ENCODE measurements at places on chromosomes 12 and 14.

DNA sequence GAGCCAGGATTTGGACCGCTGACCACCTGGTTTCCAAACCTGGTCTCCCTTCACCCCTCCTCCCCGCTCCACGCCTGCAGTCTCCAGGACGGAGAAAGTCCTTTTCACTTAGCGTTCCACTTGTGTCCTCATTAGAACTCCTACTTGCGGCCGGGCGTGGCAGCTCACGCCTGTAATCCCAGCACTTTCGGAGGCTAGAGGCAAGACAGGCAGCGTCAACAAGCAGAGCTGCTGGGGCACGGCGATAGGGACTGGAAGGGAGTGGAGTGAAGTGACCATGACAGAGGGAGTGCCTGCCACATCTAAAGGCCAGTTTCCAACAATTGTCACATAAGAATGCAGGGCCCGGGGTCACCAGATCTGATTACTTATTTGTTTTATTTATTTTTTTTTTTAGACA is 132.5 kb upstream of the NCOR2 start:
- no peak for DNase-seq

GRCh38 chr14:61257469-61258057 is 23.6 kb downstream of the TMEM30B start:
- DNase-seq, result peak; percentile 3

GRCh38 chr12:120759591-120760348 is 34.1 kb downstream of the ACADS start:
- DNase-seq, result no peak

DNA sequence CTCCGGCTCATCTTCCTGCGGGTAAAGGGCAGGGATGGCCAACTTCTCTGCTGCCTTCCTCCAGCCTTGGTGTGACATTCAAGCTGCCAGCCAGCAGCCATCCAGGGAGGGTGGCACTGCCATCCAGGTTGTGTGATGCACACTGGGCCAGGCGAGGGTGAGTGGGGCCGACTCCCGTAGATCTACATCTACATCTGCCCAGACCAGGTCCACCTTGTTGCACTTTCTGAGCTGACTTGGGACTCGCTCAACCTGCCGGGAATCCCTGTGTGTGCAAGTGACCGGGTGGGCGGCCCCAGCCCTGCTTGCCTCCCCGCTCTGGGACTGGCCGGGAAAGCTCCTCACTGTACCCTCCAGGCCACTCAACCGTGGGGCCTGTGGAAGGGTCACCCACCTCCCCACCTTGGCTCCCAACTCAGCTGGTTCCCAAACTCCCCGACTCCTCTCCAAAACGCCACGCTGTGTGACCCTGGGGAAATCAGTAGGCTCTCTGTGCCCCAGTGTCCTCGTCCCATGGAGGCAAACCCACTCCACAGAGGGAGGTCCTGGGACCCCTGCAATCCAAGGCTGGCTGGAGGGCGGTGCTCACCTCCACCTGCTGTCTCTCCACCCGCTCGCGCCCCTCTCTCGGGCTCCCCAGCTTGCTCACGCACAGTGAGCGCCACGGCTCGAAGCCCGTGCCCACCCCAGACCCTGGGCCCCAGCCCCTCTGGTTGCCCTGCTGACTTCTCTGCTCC is 14.7 kb downstream of the JAG2 start:
- DNase-seq, result no peak

DNA sequence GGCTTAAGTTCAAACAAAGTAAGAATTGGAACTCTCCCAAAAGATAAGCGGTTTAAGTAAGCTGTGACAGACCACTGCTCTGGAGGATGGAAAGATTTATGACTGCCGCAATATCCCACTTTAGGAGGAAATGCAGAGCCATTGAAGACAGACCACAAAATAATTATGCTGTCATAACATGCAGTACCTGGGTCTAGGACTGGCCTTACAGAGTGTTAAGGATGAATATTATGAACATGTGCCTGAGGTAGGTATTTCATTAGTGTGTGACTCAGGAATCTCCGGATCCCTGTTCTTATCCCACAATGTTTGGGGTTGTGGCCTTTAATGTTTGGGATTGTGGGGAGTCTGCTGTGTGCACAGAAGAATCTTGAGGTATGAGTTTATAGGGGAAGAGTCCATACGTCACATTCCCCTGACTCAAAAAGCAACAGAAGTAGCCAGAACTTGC is 114.9 kb downstream of the SAMD4A start:
- peak; percentile 74 for DNase-seq

DNA sequence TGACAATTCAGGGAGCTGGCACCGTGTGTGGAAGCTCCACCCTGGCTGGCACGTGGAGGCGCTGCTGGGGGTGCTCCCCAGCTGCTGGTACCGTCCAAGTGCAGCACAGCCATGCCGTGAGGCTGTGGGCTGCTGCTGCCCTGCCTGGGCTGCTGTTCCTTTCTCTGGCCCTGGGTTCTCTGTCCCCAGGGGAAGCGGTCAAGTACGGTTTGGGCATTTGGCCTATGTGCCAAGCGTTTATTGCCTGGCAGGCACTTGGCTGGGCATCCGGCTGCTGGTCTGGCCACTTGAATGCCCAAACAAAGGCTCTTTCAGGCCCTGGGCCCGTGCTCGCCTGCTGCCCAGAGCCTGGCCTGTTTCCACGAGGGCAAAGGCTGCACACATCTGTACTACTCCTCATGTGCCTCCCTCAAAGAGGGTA is 39.6 kb downstream of the RHOF start:
- DNase-seq, result no peak

GRCh38 chr12:115137812-115138521 is 454.0 kb upstream of the TBX3 start:
- DNase-seq, result no peak

GRCh38 chr12:41917938-41918341 is 226.7 kb downstream of the GXYLT1 start:
- peak; percentile 62 for DNase-seq

GRCh38 chr14:101402936-101403660 is 158.2 kb upstream of the DIO3 start:
- no peak for DNase-seq

All from NCI-H82 (cell line).